ENCODE measurements at places on chromosomes 4 and X.

- no peak for DNase-seq
Observed at GRCh38 chrX:72079607-72080006, 52.1 kb downstream of the RTL5 start.

DNA sequence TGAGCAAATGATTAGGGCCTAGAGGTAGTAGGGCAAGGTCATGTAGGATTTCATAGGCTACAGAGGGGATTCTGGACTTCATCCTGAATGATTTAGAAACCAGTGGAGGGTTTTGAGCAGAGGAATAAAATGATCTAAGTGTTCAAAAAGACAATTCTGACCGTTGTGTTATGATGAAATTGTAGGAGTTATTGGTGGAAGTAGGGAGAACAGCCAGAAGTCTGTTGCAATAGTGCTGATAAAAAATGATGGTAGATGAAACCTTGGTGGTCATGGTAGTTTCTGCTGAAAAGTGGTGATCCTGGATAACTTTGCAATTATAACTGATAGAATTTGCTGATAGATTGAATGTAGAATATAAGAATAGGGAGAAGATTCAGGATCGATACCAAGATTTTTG lies 60.2 kb downstream of the MID1IP1 start:
- no peak for DNase-seq

DNA sequence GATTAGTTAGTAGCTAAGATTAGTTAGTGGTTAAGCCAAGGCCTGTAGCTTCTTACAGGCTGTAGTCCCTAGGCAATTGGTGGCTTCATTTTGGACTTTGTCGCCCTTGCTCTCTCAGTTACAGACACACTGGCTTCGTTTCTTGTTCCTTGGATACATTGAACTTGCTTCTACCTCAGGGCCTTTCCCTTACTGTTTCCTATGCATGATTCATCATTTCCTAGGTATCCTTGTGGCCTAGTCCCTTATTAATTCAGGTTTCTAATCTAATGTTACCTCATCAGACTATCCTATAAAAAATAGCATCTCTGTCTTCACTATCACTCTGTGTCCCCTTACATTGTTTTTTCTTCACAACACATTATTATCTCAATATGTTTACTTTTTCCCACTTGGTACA lies 45.5 kb upstream of the LCORL start:
- DNase-seq = no peak

- DNase-seq = no peak
Observed at GRCh38 chr4:140858897-140859296, 102.7 kb upstream of the TBC1D9 start.

- no peak for DNase-seq
Observed at GRCh38 chrX:39581411-39581810, 516.3 kb downstream of the BCOR start.

DNA sequence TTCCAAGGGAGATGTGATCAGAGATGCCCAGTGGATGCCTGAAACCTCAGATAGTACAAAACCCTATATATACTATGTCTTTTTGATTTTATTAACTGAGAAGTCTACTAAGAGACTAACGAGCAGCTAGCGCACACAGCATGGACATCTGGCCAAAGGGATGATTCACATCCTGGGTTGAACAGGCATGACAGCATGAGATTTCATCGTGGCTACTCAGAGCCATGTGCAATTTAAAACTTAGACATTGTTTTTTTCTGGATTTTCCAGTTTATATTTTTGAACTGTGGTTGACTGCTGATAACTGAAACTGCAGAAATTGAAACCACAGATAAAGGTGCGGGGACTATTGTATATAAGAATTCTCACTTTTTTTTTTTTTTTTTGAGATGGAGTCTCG lies 2252.9 kb upstream of the AGA start:
- no peak for DNase-seq

- DNase-seq = no peak
Observed at GRCh38 chrX:149074398-149074797, 430.7 kb downstream of the IDS start.

DNA sequence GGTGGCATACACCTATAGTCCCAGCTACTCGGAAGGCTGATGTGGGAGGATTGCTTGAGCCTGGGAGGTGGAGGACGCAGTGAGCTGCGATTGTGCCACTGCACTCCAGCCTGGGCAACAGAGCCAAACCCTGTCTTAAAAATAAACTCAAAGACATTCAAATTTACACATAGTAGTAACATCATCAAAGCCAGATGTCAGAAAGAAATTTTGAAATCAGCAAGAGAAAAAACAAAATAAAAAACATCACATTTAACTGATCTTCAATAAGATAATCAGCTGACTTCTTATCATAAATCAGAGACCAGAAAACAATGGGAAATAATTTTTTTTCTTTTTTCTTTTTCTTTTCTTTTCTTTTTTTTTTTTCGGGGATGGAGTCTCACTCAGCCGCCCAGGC lies 78.9 kb upstream of the ZCCHC13 start:
- no peak for DNase-seq

DNA sequence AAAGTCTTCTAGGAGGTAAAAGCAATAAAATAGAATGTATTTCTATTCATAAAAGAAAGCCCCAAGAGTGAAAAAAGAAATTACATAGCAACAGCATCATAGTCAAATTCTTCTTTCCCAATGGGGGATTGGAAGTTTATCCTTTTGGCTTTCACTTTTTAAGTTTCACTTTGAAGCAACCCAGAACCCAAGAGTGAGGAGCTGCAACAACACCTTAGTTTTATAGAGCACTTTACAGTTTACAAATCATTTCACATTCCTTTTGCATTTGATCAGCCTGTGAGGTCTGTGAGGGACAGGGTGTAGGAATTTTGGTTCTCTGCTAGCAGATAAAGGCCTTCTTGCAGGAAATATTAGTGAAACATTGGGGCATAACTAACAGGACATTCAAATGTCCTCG lies 112.0 kb upstream of the NDP start:
- DNase-seq = no peak

- DNase-seq = no peak
Observed at GRCh38 chr4:167616476-167616875, 382.2 kb upstream of the SPOCK3 start.

GRCh38 chr4:185395238-185395955 lies at the start of gene LRP2BP:
Gene LRP2BP, minus strand, starts transcription at chr4:185395924. Its CDS starts 17,738 bp downstream, at chr4:185378186.
- DNase-seq = no peak

DNA sequence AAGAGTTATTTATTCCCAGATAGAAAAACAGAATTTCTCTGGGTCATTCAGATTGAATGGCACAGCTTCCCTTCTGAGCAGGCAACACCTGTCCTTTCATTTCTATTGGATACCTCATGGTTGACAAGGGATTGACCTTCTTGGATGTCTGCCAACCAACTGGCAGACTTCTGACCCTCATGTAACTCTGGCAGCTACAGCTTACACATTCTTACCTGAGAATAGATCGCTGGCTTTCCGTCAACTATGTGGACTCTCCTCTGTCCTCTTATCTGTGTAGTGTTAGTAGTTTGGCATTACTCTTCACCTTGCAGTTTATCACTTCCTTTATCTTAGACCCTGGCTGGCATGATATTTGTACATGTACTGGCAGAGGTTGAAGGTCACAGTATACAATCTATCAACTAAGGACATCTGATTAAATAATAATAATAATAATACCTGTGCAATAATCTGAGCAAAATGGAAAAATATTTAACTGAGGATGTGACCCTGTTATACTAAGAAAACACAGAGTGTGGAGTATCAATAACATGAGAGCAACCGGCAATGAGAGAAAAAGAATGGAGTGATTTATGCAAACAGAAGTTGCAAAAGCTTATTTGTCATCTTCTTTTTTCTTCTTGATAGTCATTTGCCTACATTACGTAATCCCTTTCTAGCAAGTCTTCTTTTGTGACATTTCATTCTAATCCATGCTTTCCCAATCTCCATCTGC lies 1118.2 kb downstream of the ARAP2 start:
- no peak for DNase-seq

GRCh38 chr4:174278467-174278866 lies 5.0 kb downstream of the FBXO8 start:
- DNase-seq = no peak

DNA sequence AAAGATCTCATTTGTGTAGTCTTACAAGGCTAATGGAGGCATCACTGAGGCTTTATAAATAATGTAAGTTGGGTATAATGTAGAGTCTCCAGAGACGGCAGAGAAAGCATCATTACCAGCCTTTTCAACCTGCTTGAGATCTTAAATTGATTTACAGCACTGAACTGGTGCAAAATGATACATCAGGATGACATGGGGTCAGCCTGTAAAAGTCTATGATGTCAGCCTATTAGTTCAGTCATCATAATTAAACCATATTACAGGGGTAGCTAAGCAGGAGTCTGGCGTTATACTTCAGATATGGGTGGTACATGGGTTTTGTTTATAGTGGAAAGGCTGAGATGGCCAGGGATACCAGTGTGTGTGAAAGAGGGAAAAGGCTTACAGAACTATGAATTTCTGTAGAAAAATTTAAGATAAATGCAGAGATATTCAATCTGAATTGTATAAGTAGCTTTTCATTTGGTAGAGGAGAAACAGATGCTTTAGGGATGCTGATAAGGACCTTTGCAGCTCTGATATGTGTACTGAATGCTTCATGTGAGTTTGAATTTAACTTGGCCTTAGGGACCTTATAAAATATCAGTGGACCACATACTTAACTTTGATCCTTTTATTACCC lies 2.7 kb downstream of the SMAD1 start:
- no peak for DNase-seq

- DNase-seq = no peak
Observed at GRCh38 chr4:76061421-76061820, 13.1 kb upstream of the ART3 start.

GRCh38 chr4:168844353-168845049 lies 165.6 kb downstream of the CBR4 start:
- no peak for DNase-seq

DNA sequence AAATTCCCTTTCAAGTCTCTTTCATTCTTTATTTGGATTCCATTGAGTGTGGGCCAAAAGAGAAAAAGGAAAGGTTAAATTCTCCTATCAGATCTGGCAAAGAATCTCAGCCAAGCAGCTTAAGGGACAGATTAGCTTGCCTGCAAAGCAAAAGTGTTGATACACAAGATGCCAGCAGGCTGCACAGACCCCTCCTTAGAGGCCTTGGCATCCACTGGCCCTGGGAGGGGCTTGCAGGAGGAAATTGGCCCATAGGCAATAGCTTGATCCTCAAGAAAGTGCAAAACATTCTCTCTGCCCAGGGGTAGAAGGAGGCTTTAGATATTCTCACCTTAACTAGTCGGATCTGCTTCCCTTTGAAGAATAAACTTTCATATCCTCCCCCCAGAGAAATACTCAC lies 300.4 kb upstream of the CPEB2 start:
- no peak for DNase-seq

- peak; percentile 1 for DNase-seq
Observed at GRCh38 chr4:57037982-57038604, 59.4 kb downstream of the POLR2B start.

DNA sequence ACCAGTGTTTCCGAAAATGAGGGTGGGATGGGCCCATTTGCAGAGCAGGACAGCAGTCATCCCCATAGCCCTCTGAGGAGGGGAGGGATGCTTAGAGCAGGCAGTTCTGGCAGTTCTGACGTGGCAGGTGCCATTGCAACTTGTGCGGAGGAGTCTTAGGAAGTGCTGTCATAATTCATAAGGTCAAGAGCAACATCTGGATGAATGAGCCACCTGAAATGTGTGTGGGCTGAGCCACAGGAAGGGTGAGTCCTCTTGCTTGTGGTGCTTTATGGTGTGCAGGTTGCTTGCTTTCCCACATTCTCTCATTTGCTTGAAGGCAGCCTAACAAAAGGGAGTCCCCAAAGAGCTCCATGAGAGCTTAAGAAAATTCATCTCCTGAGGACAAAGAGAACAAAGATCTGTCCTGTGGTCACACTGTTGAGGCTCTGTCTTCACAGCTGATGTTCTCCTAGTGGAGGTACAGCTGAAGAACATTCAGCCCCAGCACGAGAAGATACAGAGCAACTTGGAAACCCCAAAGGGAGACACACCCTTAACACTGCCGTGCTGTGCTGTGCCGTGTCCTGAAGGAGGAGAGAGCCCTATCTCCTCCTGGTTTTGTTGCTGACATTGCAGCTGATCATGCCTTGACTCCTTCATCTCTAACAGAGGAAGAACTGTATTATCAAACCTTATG lies 60.3 kb downstream of the DLG3 start:
- no peak for DNase-seq

DNA sequence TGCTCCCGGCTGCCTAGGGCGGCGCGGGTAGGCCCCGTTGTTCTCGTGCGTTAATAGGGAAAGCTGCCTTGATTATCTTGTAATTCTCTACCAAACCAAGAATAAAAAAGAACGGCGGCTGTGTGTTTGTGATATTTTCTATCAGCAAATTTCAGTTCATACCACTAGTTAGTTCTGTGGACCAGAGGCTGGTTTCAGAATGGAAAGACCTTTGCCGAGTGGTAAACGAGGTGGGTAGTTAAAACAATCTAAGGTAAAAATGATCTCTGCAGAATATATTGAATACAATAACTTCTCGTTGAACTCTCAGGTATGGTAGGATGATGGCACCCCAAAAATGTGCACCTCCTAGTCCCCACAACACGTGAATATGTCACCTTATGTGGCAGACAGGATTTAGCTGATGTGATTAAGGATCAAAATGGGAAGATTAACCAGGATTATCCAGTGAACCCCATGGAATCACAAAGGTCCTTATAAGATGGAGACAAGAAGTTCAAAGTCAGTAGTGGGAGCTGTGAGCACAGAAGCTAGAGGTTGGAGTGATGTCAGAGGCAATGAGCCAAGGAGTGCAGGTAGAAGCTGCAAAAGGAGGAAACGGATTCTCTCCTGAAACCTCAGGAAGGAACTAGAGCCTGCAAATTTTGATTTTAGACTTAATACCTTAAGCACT lies 574 bp upstream of the CFAP97 start:
- DNase-seq = no peak

DNA sequence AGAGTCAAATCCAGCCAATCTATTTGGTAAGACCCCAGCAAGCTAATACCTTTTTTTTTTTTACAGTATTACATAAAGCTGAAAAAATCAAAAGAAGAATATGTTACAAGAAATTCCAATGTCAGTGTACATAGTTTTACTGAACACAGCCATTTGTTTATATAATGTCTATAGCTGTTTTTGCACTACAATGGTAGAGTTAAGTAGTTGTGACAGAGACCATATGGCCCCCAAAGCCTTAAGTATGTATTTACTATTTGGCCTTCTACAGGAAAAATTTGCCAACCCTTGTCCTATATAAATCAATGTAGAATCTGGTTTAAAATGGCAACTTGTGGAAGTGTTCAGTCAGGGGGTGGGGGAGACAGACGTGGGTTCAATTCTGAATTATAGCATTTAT lies 60.7 kb downstream of the ANTXR2 start:
- DNase-seq = no peak

GRCh38 chr4:159069922-159070321 lies 33.0 kb upstream of the RAPGEF2 start:
- no peak for DNase-seq

GRCh38 chrX:102652031-102652688 lies 877 bp downstream of the GPRASP1 start:
- peak; percentile 31 for DNase-seq

DNA sequence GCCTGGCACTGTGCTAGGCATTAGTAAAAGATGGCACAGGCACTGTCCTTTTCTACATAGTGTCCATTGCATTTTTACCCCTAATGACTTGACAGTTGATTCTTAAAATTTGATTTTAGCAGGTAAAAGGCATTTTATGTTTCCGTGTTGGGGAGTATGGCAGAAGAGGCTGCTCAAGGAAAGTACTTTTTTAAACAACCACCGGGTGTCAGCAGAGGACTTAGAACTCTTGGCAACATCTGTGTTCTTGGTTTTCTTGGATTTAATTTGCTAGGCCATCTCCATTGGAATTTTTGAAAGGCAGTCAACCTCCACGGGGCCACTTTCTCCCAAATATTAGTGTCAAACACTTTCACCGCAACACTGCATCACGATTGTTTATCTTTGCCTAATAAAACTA lies 102.9 kb downstream of the TSPAN7 start:
- DNase-seq = no peak

GRCh38 chr4:105644257-105644656 lies 64.2 kb downstream of the INTS12 start:
- DNase-seq = no peak

Data from activated CD4-positive, CD25-positive, alpha-beta regulatory T cell (primary cell).